ENCODE measurements at places on chromosomes 1 and 21. TPM values are rescaled to one million over a fixed set of nuclear protein-coding genes. Genes with fewer than 3 reads are reported as not detected.

SELL gene
- total RNA-seq = not detected

PLD5 gene
- not detected for total RNA-seq

SSU72 gene
- 121 TPM for total RNA-seq

DNA sequence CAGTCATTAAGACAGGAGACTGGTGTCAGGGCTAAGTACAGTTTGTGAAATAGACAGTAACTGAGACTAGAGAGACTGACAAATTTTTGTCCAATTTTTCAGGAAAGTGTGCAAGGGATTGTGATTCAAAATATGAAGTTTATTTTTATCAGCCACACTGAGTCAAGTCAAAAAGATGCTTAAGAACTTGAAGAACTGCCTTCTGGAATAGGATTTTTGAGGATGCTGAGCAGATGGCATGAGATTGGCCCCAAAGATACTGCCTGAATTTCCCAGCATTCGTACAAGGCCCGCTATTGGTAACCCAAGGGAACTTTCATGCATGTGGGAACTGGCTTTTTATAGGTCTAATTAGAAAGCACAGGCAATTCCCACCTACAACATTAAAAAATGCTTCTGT is 610.0 kb downstream of the LMO4 start:
- H3K4me1 ChIP-seq = no peaks in the 10 kb centered on the region
- peaks cover 6% of the 10 kb centered on the region for H3K27me3 ChIP-seq
- no peak overlapping the region for H3K4me3 ChIP-seq
- H3K27ac ChIP-seq = no peak overlapping the region

- H3K27me3 ChIP-seq = peaks cover 8% of the 10 kb centered on the region
- peak; percentile 13 for DNase-seq
- peaks cover 5% of the 10 kb centered on the region for H3K4me1 ChIP-seq
- no peak overlapping the region for H3K27ac ChIP-seq
- no peaks in the 10 kb centered on the region for H3K36me3 ChIP-seq
Measured at GRCh38 chr1:47662068-47662467, 224.2 kb downstream of the FOXD2 start.

DNA sequence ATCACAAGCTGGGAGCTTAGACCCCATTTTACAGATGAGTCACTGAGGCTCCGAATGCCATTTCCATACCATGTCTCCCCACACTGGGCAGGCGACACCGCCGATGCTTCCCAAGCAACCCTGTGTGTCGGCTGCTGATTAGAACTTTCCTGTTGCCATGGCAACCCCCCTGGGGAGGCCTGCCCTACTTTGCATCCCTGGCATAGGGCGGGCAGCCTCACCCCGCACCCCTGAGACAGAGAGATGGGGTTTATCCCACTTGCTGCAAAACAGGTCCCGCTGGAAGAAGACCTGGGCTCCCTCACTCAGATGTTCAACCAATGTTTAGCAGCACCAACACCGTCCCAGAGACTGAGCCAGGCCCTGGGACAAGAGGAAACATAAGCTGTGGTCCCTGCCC is 81.5 kb downstream of the CAMK2N1 start:
- no peak overlapping the region for H3K27ac ChIP-seq
- H3K4me1 ChIP-seq = peaks cover 18% of the 10 kb centered on the region
- H3K4me3 ChIP-seq = no peak overlapping the region
- DNase-seq = no peak

DNA sequence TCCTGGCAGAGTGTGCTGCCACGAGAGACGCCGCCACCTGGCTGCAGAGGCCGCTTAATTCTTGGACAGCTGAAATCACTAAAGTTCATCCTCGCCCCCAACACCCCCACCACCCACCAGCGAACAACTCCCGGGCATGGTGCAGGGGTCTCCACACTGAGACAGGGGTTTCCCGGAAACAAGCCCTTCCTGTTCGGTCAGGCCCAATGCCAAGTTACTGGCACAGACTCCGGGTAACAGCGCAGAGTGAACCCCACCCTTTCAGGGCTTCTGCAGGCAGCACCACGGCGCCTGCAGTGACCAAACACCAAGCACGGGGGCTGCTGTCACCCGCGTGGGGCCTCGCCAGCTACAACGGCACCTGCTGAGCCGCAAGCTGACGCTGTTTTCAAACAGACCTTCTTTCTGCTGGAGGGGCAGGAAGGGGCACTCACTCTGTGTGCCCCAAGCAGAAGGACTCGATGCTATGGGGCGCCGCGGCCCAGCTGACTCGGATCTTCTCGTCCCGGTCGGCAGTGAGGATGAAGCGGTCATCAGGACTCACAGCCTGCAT is 17.4 kb downstream of the WDR4 start:
- no peaks in the 10 kb centered on the region for H3K27me3 ChIP-seq
- H3K36me3 ChIP-seq = peaks cover 31% of the 10 kb centered on the region
- H3K4me3 ChIP-seq = no peak overlapping the region
- H3K4me1 ChIP-seq = peaks cover 6% of the 10 kb centered on the region
- no peak overlapping the region for H3K27ac ChIP-seq

Data from osteocyte (in vitro differentiated cells).